ENCODE measurements at places on chromosomes 6 and 20. TPM values are rescaled to one million over a fixed set of nuclear protein-coding genes. Genes with fewer than 3 reads are reported as not detected.

HCK gene
- total RNA-seq: 3.1 TPM

DNA sequence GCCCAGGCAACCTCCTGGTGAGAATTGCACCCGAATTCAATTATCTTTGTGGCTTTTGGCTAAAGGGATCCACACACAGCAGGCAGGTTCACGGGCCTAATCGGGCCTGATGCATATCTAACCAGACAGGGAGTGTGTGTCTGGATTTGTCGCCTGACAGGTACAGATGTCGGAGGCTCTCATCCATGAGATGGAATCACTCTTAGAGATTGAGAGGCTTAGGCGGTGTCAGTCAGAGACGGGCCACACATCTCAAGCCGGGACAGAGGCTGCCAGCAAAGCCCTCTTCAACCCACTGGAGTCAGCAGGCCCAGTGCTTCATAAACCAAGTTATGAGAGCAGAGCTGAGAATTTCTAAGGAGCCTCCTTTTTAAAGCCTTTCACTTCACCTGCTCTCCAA is 247.0 kb downstream of the LRFN2 start:
- H3K27me3 ChIP-seq: peaks cover 7% of the 10 kb centered on the region
- H3K27ac ChIP-seq: no peak overlapping the region
- no peaks in the 10 kb centered on the region for H3K4me1 ChIP-seq
- H3K36me3 ChIP-seq: no peaks in the 10 kb centered on the region

ERVFRD-1 gene
- total RNA-seq: not detected

MUC21 gene
- total RNA-seq: 0.28 TPM

ENPP3 gene
- 25.0 TPM for total RNA-seq

UTRN gene
- total RNA-seq: 188 TPM

GRCh38 chr6:109315341-109316110 is 66.7 kb downstream of the CD164 start:
- no peaks in the 10 kb centered on the region for H3K27me3 ChIP-seq
- no peak for DNase-seq
- H3K36me3 ChIP-seq: no peaks in the 10 kb centered on the region
- H3K4me3 ChIP-seq: no peak overlapping the region
- no peak overlapping the region for H3K27ac ChIP-seq

- H3K4me3 ChIP-seq: no peak overlapping the region
- H3K27ac ChIP-seq: no peak overlapping the region
- H3K27me3 ChIP-seq: no peaks in the 10 kb centered on the region
- H3K4me1 ChIP-seq: no peaks in the 10 kb centered on the region
Observed at GRCh38 chr6:169993861-169994481, 242.5 kb downstream of the ERMARD start.

GRCh38 chr6:30227763-30228487 is 14.7 kb upstream of the TRIM26 start:
- H3K4me1 ChIP-seq: no peaks in the 10 kb centered on the region
- DNase-seq: no peak
- no peaks in the 10 kb centered on the region for H3K27me3 ChIP-seq
- no peak overlapping the region for H3K27ac ChIP-seq

DNA sequence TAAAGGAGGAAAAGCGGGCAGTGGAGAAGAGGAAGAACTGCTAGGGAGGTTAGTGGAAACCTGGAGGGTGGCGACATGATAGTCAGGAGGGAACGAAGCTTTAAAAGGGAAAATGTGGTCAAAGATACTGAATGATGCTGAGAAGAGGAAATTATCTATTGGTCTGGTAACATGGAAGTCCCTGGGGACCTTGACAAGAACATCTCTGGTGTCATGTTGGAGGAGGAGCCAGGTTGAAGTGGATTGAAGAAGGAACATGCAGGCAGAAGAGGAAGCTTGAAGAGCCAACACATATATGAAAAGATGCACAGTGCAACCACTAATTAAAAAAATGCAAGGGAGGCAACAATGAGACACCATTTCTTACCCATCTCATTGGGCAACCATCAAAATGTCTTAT is 251.9 kb upstream of the RNF24 start:
- no peak overlapping the region for H3K27ac ChIP-seq
- H3K27me3 ChIP-seq: no peaks in the 10 kb centered on the region
- no peaks in the 10 kb centered on the region for H3K36me3 ChIP-seq
- H3K4me3 ChIP-seq: no peak overlapping the region
- H3K4me1 ChIP-seq: no peaks in the 10 kb centered on the region

FILIP1 gene
- 3.3 TPM for total RNA-seq

DNA sequence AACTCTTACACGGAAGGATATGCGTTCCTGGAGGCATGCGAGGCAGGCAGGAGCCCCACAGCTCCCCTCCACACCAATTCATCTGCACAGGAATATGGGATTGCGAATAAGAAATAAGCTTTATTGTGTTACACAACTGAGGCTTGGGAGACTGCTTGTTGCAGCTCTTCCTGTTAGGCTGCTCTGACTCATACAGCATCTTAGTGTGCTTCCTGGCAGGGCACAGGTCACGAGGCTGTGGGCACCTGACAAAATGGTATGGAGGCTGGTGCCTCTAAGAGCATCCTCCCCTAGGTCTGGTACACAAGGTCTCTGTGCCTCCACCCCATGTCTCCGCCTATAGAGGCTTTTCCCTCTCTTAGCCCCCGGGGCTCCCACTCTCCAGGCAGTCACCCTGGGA is 6.8 kb downstream of the SLC22A3 start:
- H3K4me3 ChIP-seq: no peak overlapping the region
- no peak overlapping the region for H3K27ac ChIP-seq
- H3K4me1 ChIP-seq: peaks cover 11% of the 10 kb centered on the region
- no peaks in the 10 kb centered on the region for H3K27me3 ChIP-seq
- no peaks in the 10 kb centered on the region for H3K36me3 ChIP-seq

LTA gene
- 1.2 TPM for total RNA-seq

DNA sequence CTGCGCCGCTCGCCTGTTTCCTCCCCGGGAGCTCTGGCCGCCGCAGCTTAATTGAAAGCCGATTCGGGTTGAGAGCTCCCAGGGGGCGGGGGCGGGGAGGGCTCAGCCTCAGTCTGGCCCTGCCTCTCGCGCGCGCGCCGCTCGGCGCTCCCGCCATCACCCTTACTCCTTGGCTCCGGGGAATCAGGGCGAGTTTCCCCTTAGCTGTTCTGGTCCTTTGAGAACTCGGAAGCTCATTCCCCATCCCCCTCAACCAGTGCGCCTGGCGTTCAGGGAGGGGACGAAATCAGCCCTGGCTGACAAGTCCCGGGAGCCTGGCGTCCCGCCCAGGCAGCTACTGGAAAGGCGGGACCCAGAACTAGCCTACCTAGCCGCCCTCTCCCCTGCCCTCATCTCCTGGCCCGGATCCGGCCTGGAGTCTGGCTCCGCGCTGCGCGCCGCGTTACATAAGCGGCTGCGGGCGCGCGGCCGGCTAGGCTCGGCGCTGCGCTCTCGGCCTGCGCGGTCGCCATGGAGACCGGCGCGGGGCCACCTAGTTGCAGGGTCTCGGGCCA is 2.8 kb downstream of the SLC12A5 start:
- H3K4me1 ChIP-seq: no peaks in the 10 kb centered on the region
- no peaks in the 10 kb centered on the region for H3K36me3 ChIP-seq
- no peak overlapping the region for H3K4me3 ChIP-seq
- no peak overlapping the region for H3K27ac ChIP-seq
- no peak for DNase-seq

SLC22A16 gene
- total RNA-seq: not detected

GRCh38 chr20:46349742-46350056 is 41.4 kb upstream of the CDH22 start:
- no peaks in the 10 kb centered on the region for H3K4me1 ChIP-seq
- H3K36me3 ChIP-seq: no peaks in the 10 kb centered on the region
- no peaks in the 10 kb centered on the region for H3K27me3 ChIP-seq
- no peak for DNase-seq
- H3K4me3 ChIP-seq: no peak overlapping the region

NKX2-2 gene
- total RNA-seq: 0.14 TPM

DNA sequence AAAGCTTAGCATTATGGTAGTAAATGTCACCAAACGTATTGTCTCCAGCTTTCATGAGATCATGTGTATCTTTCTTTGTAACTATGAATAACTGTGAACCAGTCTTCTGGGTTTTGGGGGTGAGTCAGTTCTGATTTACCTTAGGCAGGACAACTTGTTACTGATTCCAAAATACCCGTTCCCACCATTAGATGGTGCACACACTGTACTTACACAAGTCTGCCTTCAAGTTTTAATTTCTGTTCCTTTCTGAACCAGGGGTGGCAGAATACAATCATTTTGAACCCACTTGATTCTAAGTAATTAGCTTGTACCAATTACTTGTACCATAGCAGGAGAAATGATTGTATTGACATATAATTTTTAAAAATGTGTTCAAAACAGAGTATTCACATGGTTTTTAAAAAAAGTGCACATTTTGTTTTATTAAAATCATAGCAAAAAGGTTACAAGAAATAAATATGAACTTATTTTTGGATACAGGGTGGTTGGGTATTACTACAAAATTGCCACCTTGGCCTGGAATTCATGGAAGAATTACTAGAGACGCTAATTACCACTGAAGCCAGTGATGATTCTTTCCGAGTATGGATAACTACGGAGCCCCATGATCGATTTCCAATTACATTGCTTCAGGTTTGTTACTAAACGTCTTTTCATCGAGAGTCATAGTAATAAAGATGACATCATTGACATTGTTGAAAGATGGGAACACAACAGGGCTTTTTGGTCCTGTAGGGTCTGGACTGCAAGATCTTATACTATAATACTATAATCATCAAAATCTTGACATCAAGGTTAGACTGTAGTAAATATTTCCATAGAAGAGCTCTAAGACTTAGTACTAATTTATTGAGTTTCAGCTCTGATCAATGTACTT is 75.2 kb upstream of the GLP1R start:
- no peak overlapping the region for H3K4me3 ChIP-seq
- no peaks in the 10 kb centered on the region for H3K4me1 ChIP-seq
- DNase-seq: peak; percentile 51

SDCBP2 gene
- total RNA-seq: 4.0 TPM

GRCh38 chr20:39338469-39339376 is 376.6 kb downstream of the DHX35 start:
- H3K27ac ChIP-seq: no peak overlapping the region
- H3K36me3 ChIP-seq: no peaks in the 10 kb centered on the region
- no peaks in the 10 kb centered on the region for H3K27me3 ChIP-seq
- no peak for DNase-seq

- no peak overlapping the region for H3K4me3 ChIP-seq
- no peak for DNase-seq
- H3K27me3 ChIP-seq: no peaks in the 10 kb centered on the region
- H3K4me1 ChIP-seq: no peaks in the 10 kb centered on the region
Observed at GRCh38 chr6:80145509-80145908, 39.0 kb downstream of the BCKDHB start.

DNA sequence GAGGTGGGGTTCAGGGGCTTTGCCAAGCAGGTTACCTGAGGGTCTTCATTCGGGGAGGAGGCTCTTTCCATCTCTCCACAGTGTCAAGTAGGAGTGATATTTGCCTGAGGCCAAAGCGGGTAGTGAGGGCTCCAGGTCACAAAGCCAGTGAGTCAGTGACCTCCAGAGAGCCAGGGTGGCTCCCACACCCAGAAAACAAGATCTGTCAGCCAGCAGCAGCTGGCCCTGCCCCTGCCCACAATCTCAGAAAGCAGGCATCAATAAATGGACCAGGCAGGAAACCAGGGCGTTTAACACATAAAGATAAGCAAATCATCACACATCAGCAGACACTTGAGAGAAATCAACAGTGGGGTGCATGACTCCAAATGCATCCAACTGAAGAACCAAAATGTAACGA is 250.8 kb downstream of the CDH26 start:
- no peak overlapping the region for H3K27ac ChIP-seq
- H3K27me3 ChIP-seq: no peaks in the 10 kb centered on the region
- no peak for DNase-seq
- no peak overlapping the region for H3K4me3 ChIP-seq
- H3K4me1 ChIP-seq: no peaks in the 10 kb centered on the region

GRCh38 chr6:122696079-122696478 is 83.4 kb upstream of the FABP7 start:
- no peaks in the 10 kb centered on the region for H3K36me3 ChIP-seq
- H3K27ac ChIP-seq: no peak overlapping the region
